AG09309 (cell line): ENCODE measurements at places on chromosomes 2 and 18.

DNA sequence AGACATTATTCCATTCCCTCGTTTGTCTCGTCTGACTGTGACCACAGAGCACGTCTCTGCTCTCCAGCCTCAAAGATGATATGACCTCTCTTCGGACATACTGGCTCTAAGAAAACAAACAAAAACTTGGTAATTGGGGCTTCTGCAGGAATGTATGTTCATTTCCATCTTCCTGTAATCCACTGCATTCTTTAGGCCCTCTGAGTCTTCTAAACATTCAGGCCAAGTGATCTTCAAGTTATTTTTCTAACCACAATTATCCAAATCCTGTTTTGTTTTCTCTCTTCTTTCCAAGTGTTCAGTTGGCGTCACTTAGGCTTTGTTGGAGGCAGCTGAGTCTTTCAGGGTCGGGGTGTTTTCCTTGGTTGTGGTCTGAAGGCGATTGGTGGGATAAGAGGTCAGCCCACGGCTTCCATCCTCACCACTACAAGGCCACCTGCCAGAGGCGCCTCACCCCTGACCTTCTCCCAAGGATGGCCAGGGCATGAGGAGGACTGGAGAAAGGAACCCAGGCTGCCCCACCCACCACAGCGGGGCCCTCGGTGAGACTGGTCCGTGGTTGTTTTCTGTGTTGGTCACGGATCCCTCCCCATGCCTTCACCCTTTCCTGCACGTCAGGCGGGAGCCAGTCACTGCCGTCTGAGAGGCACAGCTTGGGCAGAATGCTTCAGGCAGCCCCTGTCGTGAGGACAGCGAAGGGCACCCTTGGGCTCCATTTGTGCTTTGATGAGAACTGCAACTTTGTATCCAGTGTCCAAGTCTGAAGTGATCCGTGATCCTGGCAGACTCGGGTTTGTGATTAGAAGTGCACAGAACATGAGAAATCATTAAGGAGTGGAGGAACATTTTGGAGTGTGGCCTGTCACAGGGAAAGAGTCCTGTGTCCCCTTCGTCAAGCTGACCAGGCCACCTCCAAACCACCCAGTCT lies 88.6 kb upstream of the FHL2 start:
- DNase-seq = peak; percentile 87

DNA sequence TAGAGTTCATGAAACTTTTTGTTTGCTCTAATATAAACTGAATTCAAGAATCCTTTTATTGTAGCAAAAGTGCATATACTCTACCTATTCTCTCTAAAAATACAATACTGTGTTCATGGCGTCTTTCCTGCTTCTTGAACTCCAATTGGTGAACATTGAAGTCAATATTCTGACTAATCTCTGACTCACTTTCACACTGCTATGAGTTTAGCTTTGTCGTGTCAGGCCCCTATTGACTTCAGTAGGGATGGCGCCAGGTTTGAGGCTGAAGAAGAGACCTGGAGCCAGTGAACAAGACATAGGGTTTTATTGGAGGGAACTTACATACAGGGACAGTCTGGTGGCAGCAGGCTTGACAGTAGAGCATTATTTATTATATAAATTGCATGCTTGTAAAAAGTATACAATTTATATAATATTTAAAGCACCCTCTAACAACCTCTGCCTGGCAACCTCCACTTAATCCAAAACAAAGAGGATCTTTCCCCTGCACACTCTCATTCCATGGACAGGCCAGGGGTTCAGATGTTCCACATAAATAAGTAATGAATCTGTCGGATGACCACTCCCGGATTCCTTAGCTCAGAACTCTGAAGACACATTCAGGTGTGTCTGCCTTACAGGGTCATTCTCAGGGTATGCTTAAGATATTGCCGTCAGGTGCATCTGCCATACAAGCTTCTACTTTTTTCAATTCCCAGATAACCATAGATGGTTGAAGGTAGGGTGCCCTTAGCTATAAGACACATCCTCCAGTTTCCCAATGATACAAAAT lies 141.0 kb downstream of the CERS6 start:
- no peak for DNase-seq

- DNase-seq = no peak
Observed at GRCh38 chr2:11746807-11747459, 501 bp downstream of the LPIN1 start.

DNA sequence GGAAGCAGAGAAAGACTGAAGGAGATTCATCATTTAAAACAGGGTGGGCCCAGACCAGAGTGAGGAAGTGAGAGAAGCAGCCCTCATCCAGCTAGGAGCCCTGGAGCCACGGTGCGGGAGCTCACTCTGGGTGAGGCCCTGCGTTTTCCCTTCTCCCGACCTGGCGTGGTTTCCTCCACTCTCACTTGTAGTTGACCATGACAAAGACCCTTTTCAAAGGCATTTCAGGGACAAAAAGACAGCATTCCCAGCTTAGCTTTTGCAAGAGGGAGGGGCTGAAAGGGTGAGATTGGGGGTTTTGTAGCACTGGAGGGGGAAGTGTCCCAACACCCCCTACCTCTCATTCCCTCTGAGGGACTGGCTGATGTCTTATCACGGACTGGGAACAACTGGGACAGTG lies 56.6 kb downstream of the TRPM8 start:
- no peak for DNase-seq

DNA sequence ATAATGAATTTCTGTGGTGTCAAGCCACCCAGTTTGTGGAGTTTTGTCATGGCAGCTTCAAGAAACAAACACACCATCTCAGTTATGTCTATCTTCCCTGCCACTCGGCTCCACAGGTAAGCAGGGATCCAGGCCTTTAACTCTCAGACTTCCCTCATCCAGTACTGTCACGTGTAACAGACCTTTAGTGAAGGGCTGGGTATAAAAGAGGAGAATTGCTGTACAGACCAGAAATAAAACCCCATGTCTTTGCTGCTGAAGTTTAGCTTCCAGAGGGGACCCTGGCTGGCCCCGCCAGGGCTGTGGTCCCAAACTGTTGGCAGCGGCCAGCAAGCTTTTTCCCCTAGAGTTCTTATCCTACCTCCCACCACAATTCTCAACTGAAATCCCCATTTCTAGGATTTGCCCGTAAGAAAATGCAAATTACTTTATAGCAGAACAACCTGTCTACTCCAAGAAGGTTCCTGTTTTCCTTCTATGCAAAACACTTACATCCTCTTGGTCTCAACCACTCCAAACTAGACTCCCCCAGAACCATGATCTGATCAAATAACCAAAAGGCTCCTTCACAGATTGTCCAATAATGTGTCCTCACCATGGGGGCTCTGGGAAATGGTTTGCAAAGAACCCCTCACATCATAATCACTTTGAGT lies 438.0 kb upstream of the ID2 start:
- no peak for DNase-seq

GRCh38 chr18:22026362-22026761 lies 143.0 kb upstream of the GATA6 start:
- no peak for DNase-seq

- no peak for DNase-seq
Observed at GRCh38 chr2:126824663-126825062, 74.0 kb upstream of the TEX51 start.

DNA sequence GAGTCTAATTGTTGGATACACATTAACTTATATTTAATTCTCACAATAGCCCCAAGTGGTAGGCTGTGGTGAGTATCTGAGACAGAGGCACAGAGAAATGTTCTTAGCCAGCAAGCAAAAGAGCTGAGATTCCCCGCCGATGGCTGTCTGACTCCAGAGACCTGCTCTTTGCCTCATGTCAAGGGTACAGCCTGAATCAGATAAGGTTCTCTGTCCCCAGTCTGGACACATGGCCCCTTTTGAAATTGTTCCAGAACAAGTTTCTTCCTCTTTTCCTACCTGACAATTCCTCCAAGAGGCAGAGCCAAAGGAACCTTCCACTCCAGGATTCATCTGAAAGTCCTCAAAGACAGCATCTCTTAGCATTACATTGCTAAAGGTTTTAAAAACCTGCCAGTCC lies 512.9 kb upstream of the TNP1 start:
- DNase-seq = no peak

GRCh38 chr2:3667151-3667631 lies 9.2 kb downstream of the ALLC start:
- no peak for DNase-seq

GRCh38 chr2:100561191-100561590 lies 1.6 kb upstream of the PDCL3 start:
- DNase-seq = no peak

DNA sequence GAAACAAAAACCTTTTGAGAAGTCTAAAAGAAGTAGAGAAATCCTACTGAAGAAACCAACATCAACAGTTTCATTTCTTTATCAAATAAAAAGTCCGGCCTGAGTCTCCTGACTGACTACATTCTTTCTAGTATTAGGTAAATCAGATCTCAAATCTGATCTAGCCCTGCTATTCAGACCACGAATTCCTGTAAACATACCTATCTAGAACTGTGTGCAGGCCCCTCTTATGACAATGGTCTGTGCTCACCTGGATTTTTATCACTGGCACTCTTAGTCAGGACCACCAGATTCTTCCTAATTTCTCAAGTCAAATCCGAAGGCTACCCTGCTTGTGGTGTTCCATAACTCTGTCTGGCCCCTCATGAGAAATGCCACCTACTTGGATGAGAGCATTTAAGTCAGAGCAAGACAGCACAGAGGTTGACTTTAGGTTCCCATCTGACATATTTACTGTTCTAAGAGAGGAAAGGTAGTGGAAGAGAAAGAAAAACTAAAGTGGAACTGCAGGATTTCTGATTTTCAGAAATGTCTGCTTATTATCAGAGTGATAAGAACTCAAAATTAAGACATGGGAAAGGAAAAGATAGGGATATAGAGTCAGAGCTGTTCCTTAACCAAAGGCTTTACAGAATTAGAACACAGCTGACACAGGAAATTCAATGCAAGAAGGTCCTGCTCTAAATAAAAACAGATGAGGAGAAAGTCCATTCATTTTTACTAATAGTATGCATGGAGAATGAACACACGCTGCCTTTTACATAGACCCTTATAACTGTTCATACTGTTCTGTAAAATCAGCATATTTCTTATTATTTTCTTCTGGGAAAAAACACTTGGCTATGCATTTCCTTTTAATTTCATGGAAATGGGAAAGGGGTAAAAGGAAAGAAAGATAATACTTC lies 56.5 kb downstream of the SLC8A1 start:
- DNase-seq = no peak

- DNase-seq = no peak
Observed at GRCh38 chr2:134758633-134759032, 39.8 kb upstream of the TMEM163 start.

DNA sequence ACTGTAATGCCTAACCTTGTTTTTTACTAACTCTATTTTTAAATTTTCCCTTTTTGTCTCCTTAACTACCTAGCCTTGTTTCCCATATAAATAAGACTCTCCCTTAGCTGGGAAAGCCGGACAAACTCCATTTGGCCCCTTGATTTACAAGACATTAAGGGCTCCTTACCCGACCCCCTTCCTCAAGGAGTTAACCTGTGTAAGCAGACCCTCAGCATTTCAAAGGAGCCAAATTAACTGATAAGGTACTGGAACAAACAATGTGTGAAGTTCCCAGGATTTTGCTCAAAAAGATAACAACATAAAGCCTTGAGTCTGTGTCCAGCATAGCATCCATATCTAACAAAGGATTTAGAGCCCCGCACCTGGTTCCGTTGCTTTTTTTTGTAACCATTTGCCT lies 59.6 kb upstream of the C2orf15 start:
- DNase-seq = no peak

DNA sequence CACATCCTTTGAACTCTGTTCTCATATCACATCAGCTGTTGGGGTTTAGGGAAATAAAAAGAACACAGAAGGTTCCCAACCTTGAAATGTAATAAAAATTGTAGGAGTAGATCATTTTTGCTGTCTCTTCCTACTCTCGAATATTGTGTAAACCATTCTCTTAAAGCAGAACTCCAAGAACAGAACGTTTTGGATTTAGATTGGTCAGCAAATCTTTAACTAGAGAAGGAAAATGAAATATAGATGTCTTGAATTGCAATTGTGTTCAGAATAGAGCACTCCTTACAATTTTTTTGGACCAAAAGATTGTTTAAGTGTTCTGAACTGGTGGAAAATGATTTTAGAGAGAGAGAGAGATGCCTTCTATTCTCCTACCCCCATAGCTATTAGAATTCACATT lies 23.9 kb upstream of the THSD7B start:
- DNase-seq = no peak

- no peak for DNase-seq
Observed at GRCh38 chr2:67463810-67464209, 66.7 kb downstream of the ETAA1 start.

DNA sequence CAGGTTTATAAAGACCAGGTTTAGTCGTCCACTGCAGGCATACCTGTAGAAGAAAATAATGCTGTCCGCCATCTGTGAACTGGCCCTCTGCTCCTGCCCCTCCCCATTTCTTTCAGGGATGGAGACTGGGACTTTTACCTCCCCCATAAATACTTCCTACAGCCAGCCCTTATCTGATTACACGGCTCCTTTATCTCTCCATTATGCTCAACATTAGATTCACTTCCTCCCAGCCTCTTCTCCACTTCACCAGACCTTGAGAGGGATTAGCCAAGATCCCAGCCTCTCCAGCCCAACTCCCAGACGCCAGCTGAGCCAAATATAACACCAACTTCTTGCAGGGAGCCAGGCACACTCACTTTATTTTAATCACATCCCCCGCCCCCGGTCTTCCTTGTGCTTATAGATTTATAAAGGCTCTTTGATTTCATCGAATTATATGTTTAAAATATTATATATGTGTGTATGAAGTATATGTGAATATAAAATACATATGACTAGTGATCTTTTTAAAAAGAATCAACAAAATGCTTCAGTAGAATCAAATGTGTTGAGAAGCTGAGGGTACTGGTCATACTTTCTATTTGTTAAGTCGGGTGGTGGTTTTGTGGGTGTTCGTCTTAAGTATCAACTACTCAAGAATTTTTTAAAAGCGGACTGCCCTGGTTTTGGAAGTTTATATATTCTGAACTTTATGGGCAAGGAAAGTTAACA lies 81.0 kb downstream of the SPRED2 start:
- DNase-seq = no peak

DNA sequence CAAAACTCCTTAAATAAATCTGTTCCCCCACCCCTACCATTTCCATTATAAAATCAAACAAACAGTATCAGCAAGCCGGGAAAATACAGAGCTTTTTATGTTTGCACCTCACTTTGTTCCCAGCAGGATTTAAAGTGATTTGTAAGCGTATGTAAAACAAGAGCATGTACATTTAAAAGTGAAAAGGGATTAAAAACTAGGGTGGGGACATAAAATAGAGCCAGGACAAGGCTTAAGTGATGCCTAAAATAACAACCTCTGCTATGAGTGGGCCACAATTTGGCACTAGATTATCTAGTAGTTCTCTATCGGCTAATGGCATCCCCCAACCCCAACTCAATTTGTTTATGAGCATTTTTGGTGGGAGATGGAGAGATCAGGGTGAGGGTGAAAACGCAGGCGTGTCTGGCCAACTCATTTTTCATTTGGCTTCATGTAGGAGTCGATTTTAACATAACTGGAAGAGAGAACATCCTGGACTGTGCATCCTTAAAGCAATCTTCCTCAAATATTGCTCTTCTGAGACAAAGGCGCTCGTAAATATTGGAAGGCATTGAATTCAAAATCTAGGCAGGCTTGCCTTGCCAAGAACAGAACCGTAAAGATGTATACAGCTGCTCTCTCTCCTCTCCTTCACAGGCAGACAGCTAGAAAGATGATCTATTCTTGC lies 34.5 kb upstream of the TSPYL6 start:
- DNase-seq = no peak
